ENCODE measurements at places on chromosomes 6 and 20.

GRCh38 chr6:156282087-156282486 lies 495.1 kb upstream of the ARID1B start:
- no peak for DNase-seq

- no peak for DNase-seq
Observed at GRCh38 chr20:35134472-35134871, 12.7 kb downstream of the EDEM2 start.

DNA sequence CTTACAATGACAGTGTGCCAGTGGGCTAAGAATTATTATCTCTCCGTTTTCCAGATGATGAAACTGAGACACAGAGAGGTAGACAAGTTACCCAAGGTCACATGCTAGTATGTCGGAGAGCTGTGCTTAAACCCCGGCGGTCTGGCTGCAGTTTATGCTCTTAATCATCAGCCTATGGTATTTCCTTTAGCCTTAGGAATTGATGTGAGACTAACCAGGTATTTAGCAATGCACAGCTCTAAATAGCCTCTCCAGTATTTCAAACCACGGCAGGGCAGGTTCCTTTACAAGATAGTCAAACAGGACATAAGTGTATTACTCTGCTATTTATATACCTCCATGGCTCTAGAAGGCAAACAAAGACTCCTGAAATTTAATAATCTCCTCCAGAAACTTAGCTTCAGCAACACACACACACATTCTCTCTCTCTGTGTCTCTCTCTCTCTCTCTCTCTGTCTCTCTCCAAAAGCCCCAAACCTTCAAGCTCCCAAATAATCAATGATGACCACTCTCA lies 142.0 kb upstream of the ZNF217 start:
- DNase-seq, result no peak

- no peak for DNase-seq
Observed at GRCh38 chr6:144327081-144327480, 41.9 kb downstream of the UTRN start.

DNA sequence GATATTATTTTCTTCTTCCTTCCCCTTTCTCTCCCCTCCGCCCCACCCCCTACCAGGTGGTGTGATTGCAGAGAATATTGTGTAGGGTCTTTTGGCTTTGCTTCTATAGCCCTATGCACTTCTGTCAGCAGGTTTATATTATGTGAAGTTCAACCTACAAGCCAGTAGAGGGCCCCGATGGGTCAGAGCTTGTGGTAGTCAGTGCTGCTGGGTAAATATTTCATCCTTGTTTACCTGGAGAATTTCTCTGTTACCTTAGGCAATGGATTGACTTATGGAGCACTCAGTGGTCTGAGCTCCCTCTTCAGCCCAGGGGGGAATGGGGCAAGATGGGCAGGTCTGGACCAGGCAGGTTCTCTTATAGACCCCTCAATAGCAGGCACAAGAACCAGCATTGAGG lies 720.9 kb downstream of the GRIK2 start:
- DNase-seq, result no peak

GRCh38 chr6:31734821-31735406 lies 1.4 kb downstream of the CLIC1 start:
- no peak for DNase-seq

DNA sequence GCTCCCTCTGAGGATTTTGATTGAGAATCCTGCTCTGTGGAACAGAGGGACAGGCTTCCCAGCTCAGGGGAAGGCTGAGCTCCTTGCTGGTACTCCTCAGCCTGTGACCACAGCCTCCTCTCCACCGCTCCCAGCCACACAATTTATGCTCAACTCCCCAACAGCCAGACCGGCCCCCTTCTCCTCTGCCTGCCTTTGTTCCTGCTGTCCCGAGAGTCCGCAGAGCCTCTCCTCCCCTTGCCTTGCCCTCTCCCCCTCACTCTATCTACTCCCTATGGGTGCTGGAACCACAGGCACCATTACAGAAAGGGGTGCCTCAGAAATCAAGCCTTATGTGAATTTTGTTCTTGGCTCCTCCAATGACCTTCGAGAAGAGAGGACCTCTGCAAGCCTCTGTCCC lies 15.9 kb downstream of the MAP1LC3A start:
- no peak for DNase-seq

DNA sequence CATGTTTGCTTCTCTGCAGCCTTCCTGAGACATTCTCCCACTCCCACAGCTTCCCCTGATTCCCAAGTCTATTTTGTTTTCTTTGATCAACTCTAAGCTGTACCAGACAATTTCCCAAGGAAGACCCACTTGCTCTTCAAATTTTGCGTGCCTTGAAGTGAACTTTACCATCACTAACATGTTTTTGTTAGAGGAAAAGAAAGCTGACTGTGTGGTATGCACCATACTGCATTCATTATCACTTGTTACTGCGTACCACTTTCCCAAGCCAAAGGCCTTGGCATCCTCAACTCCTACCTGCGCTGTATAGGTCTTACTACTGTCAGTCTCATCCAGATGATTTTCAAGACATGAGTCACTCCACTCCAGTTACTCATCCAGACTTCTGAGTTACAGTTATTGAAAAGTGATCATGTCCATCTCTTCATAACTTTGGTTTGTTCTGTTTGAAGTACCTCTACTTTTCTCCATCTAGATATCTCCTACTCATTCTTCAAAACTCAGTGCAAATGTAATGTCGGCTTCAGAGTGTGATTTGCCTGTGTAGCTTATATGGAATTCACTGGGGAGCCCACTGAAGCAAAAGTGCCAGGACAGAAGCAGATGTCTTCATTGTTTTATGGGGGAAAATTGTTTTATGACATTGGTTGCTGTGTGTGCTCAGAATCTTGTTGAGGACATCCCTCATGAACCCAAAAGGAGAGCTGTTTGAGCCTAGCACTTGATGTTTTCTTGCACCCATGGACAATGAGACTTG lies 5.2 kb downstream of the RPS12 start:
- DNase-seq, result no peak

DNA sequence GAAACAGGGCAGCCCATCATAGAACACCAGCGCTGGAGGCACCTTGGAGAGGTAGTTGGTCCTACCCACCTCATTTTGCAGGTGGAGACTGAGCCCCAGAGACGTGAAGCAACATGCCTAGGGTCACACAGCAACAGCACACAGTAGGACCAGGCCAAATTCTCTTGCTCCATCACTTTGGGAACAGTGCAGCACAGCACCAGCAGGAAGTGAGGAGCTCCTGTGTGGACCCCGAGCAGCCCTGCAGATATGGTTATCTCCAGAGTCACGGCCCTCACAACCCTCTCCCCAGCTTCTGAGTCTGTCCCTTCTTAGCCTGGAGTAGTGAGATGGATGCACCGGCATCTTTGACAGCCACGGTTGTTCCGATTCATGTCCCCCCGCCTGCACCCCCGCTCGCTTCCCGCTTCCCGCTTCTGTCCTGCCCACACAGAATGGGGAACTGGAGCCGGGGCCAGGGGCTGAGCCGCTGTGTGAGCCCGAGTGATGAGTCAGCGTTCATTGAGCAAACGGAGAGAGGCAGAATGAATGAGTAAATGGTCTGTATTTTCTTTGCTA lies 72.6 kb upstream of the DUSP22 start:
- DNase-seq, result no peak

GRCh38 chr6:123677897-123678296 lies 41.1 kb upstream of the TRDN start:
- no peak for DNase-seq

GRCh38 chr6:10416863-10417641 lies 2.2 kb upstream of the TFAP2A start:
- peak; percentile 50 for DNase-seq

DNA sequence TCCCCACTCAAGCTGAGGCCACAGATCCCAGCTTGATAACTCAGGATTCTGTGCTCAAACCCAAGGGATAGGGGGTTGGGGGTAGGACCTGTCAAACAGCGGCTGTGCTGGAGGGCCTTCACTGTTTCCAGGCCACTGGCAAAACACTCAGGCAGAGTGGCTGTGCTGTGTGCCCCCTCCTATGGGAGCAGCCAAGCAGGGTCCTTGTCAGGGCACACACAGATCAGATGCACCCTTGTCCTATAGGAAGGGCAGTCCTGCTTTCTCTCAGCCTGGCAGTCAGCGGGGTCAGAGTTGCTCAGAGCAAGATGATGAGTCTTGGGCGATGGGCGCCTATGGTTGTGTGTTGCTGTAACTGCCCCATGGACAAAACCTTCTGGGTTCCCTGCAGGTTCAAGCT lies 554.8 kb downstream of the TBC1D32 start:
- no peak for DNase-seq

GRCh38 chr6:14585689-14586088 lies 468.1 kb downstream of the CD83 start:
- no peak for DNase-seq

DNA sequence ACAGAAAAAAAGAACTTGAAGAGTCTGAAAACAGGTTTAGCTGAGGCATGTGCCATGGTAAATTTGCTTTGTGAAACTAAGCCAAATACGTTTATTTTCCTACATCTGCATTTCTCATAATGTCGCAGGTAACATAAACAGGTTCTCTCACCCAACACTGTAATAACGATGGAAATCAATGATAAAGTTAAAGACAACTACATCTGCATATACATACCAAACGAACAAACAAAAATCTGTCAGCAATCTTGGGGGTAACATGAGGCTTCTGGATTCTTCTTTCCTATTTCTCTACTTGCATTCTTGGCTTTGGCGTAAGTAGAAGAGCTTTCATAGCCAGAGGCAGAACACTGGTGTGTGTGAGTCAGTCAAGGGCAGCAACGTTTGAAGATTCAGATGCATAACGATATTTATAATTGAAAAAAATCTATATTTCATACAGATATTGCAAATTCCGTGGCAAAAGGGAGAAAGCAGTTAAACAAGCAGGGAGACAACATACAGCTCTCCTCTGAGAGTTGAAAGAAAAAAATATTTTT lies 195.1 kb downstream of the EDN1 start:
- DNase-seq, result no peak

GRCh38 chr6:165689699-165690098 lies 26.7 kb upstream of the PDE10A start:
- DNase-seq, result no peak

DNA sequence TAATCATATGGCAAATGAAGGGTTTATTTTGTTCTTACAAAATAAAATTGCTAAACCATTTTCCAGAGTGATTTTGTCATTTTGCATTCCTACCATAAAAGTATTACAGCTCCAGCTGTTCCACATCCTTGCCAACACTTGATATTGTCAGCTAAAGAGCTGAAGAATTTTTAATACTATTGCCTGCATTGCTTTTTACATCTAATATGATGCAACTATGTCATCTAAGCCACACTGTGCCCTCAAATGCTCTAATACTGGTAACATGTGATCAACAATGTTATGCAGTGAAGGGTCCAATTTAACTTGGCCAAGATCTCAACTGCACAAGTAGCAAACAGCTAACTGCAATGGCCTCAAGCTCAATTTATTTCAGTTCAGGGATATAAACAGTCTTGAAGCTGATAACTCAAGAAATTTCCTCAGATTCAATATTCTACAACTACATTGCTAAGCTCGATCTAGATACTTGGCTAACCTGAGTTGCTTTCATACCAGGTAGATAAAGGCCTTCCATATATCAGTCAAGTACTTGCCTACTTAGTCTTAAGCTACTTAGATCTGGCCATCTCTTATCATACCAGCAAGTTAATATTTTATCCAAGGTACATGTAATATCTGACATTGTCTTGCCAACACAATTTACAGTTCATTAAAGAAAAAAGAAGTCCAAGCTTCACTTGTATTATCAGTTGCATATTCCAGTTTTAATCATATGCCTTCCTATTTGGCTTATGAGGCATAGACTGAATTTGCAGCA lies 17.0 kb downstream of the AKIRIN2 start:
- DNase-seq, result no peak

GRCh38 chr20:25421102-25421501 lies 13.6 kb downstream of the GINS1 start:
- DNase-seq, result no peak
